ENCODE measurements at places on chromosomes 2 and 18.

DNA sequence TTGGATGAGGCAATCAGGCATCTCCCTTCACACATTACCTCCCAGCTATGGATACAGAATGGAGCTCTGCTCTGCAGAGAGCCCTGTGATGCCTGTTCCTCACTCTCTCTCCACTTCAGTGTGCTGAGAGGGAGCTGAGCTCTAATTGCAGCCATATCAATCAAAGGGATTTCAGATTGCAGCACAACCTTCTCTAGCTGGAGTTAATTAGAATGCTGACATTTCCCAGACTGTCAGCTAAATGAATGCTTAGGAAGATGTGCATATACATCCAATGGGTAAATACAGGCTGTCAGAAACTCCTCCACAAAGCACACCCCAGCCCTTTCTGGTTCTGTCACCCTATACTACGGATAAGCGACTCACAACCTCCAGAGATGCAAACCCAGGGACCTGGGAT is 402.6 kb downstream of the EIPR1 start:
- DNase-seq = no peak

GRCh38 chr2:237191714-237192081 is 106.0 kb downstream of the COPS8 start:
- no peak for DNase-seq

DNA sequence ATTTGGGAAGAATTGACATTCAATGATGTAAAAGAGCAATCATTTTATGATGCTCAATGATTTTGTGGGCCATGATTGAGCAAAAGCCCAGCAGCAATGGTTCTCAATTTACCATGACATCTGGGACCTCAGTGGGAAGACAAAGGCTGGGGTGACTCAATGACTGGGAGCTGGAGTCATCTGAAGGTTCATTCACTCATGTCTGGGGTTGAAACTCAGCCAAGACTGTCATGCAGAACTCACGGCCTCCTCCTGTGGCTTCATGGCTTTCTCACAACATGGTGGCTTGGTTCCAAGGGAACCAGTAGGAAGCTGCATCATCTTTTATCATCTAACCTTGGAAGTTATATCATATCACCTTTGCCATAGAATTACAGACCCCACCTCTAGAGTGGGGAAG is 45.1 kb upstream of the CD226 start:
- DNase-seq = no peak

GRCh38 chr18:58264840-58265239 is 220.8 kb downstream of the NEDD4L start:
- no peak for DNase-seq

DNA sequence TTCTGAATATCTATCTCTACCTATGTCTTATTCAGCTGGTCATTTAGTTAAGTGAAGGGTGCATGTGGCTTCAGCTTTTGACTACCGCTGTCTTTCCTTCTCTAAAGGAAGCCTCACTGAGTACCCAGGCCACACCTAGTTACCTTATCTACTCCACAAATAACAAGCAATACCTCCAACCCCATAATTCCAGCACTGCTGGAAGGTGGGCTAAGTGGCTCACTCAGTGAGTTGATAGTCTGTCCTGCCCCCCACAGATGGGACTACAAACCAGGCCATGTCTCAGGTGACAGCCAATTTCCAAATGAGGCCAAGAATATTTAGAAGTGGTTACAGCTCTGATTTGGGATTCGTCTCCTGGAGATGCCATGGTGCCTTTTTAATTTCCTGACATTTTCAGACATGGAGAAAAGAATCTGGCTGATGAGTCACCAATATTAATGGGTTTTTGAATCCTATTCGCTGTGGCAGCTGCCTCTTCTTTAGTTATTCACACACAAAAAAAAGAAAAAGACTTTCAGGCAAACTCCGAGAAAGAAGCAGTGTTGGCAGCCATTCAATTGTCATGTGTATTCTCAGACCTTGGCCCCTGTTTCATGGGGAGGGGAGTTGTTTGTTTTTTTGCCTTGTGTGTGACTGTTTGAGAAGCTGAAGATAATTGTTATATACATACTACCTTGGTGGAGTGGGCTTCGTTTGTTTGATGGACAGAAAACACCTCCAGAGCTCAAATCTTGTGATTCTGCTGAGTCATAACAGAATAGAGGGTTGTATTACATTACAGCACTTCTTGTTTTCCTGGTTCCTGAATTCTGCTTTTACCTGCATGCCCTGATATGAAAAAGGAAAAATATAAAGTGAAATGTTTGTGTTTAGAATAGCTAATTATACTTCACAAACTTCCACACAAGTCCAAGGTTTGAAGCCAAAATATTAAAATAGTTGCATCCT is 64.2 kb downstream of the SCG2 start:
- no peak for DNase-seq

- no peak for DNase-seq
Observed at GRCh38 chr2:43838560-43839267, at the start of the genes ABCG5 and ABCG8. ABCG5 (minus strand) TSS chr2:43838839; CDS start chr2:43838679, 160 bp downstream. ABCG8 (plus strand) TSS chr2:43838971; CDS start chr2:43839054, 83 bp downstream.

- no peak for DNase-seq
Observed at GRCh38 chr18:70329071-70329470, 40.2 kb downstream of the SOCS6 start.

- DNase-seq = no peak
Observed at GRCh38 chr18:71798986-71799673, 745.0 kb downstream of the CBLN2 start.

DNA sequence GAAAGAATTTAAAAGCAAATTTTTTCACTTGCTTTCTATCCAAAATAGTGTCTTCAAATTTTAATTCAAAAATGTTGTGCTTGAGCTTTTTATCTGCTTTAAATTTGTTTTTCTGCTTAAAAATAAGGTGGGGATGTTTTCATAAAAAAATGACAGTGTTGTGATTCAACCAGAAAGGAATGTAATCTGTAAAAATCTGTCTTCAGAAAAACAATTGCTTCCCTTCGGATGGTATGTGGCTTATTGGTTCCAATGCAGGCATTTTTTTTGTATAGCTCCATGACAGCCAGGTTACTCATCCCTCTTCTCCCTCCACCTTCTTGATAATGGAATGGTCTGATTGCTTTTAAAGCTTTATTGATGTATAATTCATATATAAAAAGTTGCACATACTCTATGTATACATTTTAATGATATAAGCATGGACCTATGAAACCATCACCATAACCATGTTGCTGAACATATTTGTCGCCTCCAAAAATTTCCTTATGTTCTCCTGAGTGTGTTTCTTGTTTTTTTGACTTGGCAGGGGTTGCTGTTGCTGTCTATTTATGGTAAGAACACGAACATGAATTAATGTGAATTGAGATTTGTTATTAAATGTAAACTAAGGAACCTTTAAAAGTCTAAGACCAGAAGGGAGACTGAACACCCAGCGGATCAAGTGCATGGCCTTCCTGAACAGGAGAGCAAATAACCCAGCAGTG is 363.7 kb upstream of the SPHKAP start:
- DNase-seq = no peak

- DNase-seq = no peak
Observed at GRCh38 chr2:25251422-25252273, 83.3 kb upstream of the POMC start.

DNA sequence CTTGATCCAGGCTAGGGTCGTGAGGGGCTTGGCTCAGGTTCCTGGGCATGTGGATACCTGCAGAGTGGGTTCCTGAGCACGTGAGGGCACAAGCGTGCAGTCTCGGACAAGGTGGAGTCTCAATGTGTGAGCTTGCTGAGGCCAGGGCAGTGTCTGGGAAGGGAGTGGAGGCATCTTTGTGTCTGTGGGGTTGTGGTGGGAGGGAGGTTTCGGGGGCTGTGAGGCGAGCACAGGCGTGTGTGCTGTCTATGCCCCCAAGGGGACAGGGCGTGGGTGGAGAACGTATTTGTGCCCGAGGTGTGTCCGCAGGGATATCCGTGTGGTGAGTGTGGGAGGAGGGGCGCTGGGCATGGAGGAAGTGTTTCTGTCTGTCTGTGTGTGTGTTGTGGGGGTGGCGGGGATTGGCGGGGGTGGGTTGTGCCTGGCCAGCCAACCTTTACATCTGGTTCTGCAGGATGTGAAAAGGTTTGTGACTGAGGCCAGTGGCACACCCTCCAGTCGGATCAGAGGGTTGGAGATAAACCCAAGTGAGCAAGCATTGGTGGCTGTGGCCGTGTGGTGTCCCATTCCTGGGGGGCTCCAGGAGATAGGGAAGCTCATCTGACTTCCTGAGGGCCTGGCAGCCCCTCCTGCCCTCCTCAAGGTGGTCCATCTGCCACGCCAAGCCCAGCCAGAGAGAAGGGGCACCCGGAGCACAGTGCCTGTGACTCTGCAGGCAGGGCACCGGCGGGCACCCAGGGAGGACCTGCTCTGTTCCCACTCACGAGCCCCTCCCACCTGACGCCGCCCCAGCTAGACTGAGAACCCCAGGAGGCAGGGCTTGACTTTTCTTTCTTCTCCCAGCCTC is 57.1 kb downstream of the ZFP36L2 start:
- DNase-seq = peak; percentile 32

DNA sequence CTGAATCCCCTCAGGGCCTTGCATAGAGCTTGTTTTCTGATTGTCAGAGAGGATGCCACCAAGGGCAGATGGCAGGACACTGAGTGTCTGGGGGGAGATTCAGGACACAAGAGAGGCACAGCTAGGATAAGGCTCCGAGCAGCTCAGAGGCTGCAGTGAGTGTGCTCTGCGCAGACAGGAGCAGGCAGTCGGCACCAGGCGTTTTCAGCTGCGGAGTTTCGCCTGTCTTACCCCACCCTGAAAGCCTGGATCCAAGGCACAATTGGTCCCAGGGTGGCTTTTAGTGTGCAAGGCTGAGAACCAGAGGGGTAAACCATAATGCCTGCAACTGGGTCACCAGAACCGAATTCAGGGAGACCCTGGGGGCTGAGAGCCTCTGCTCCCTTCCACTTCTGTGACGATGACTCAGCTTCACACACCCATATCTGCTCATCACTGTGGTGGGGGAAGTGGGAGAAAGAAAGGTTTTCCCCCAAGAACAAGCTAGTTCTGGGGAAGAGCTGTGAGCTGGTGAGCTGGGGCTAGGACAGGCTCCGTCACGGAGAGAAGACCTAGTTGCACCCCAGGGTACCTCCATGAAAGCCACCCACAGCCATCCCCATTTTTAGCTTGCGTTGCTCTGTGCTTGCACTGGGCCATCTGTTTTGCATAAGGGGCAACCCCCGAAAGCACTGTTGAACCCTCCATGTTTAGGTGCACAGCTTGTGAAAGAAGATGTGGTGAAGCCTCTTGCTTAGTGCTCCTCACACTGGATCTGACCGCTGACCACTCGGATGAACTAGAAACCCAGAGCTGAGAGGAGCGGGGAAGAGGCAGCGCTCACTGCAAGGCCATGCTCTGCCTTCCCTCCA is 173.7 kb downstream of the CELF4 start:
- DNase-seq = no peak

- no peak for DNase-seq
Observed at GRCh38 chr2:239146741-239147181, 254.1 kb downstream of the HDAC4 start.

DNA sequence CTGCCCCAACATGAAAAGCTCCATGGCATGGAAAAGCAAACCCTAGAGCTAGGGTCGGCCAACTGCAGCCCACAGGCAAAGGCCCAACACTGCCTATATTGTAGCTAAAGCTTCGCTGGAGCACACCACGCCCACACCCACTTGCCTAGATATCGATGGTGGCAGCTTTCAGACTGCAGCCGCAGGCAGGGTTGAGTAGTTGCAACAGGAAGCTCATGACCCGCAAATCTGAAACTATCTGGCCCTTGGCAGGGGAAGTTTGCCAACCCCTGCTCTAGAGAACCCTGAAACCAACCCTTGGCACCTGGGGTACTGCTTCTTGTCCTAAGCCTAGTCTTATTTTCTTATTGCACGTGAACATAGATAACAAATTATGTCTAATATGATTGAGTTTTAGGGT is 250.0 kb downstream of the SOX11 start:
- DNase-seq = no peak

- DNase-seq = no peak
Observed at GRCh38 chr18:74468547-74469061, 11.5 kb upstream of the DIPK1C start.

- DNase-seq = no peak
Observed at GRCh38 chr2:110677080-110677479, 783 bp downstream of the BUB1 start.

DNA sequence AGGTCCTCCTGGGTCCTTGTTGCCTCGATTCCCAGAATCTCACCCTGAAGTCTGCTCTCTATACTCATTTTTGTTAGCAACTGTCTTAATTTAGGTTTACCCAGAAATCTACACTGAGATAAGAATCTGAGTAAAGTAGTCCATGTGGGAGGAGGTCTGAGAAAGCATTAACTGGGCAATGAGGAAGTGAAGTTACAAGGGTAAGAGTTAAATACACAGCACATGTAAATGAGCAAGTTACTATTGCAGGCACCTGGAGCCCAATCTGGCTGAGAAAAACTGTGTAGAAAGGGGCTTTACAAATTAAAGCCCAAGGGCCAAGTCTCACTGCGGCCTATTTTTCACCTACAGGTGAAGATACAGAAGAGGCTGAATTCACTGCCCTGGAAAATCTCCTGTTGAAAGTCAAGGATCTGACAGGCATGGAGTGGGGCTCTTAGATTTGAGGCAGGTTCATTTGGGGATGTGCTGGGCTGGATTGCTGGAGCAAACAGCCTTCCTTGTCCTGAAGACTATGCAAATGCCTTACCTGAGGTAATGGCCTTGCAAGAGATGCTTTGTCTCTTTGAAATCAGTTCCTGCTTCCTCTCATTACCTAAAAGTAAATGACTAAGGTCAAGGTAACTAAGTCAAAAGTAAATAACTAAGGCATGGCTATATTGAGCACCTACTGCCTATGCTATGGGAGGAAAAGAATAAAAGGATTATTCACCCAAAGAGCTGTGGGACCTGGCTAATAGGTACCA is 84.4 kb upstream of the DYNAP start:
- no peak for DNase-seq

DNA sequence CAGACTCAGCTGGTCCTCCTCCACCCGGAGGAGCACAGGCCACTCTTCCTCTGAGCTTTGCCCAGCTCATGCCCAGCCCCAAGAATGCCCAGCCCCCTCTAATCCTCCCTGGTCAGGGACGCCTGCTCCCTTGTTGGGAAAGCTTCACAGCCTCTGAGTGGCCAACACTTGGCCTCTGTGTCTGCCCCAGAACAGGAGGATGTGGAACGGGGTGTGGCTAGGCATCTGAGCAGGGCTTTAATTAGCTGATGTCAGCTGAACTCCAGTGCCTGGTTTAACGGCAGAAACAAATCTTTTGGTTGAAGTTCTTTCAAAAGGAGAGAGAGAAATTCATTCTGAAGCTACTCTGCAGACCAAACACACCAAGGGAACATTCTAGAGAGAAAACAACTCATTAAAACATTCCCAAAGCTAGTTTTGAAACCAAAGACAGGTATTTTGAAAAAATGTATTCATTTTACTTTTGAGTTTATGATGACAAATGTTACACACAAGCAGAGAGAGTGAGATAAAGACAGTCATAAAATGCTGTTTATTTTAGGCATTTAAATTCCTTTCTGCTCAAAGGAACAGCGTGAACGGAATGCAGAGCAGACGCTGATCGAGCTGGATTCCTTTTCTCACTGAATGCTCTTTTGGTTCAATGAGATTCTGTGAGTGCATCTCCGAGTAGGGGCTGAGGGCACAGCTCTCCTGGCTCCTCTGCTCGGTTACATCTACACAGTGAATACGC is 63.8 kb downstream of the RTP5 start:
- DNase-seq = peak; percentile 48

DNA sequence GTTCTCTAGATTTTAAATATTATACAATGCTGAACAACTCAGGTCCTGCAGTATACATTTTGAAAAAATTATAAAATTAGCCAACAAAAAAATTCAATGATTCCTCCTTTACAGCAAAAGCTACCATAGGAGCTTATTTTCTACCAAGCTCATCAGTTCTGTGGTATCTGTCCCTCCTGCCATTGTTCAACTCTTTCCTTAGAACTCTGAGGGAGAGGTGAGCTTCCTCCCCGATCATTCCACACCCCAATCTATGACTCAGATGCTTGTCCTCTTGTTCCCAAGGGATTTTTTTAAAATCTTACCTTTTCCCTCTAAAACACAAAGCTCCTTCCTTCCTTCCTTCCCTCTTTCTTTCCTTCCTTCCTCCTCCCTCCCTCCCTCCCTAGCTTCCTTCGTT is 13.5 kb downstream of the DPP4 start:
- no peak for DNase-seq
